ENCODE measurements at places on chromosomes 12 and 14.

- no peaks in the 10 kb centered on the region for H3K36me3 ChIP-seq
- no peaks in the 10 kb centered on the region for H3K27me3 ChIP-seq
- H3K4me3 ChIP-seq: no peak overlapping the region
- no peak overlapping the region for H3K27ac ChIP-seq
- DNase-seq: no peak
Measured at GRCh38 chr14:88695870-88696269, 96.9 kb downstream of the EML5 start.

DNA sequence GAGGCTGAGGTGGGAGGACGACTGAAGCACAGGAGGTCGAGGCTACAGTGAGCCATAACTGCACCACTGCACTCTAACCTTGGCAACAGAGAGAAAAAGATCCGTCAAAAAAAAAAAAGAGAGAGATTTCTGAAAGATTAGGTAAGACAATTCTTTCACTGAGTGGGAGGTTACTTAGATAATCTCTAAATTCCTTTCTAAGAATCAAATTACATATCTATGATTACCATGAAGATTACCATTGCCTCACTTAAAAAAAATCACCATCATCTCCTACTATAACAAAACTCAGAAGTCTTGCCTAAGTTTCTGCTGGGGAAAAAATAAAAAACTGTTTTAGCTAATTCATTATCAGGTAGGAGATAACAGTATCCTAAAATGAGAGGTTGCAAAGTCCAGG is 366.7 kb downstream of the DUSP6 start:
- H3K36me3 ChIP-seq: no peaks in the 10 kb centered on the region
- H3K4me1 ChIP-seq: peaks cover 49% of the 10 kb centered on the region
- H3K27me3 ChIP-seq: no peaks in the 10 kb centered on the region
- peak overlapping the region; percentile 23 for H3K27ac ChIP-seq
- no peak for DNase-seq

DNA sequence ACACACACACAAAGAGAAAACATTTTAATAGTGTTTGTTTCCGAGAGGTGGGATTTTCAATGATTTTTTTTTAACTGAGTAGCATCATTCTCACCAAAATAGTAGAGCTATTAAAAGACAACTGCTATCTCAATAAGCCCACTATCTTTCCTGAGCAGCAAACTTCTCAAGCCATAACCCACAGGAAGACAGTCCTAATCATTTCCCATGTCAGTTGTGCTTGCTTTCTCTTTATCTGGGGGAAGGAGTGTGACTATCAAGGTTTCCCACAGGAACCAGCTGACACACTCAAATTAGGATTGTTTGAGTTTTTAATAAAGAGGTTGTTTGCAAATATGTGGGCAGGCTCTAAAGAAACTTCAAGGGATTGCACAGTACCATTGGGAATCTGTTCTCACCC is 4.9 kb upstream of the MAX start:
- no peak for DNase-seq
- H3K27ac ChIP-seq: no peak overlapping the region
- H3K36me3 ChIP-seq: no peaks in the 10 kb centered on the region
- H3K4me3 ChIP-seq: no peak overlapping the region
- peaks cover 10% of the 10 kb centered on the region for H3K4me1 ChIP-seq

- no peak overlapping the region for H3K4me3 ChIP-seq
- peak; percentile 24 for DNase-seq
- peaks cover 7% of the 10 kb centered on the region for H3K27me3 ChIP-seq
- H3K27ac ChIP-seq: no peak overlapping the region
- peaks cover 5% of the 10 kb centered on the region for H3K4me1 ChIP-seq
Measured at GRCh38 chr12:131642101-131642540, 68.8 kb upstream of the SFSWAP start.

GRCh38 chr12:108804271-108804953 is 53.0 kb downstream of the SSH1 start:
- DNase-seq: no peak
- peaks cover 11% of the 10 kb centered on the region for H3K4me1 ChIP-seq
- H3K27ac ChIP-seq: peak overlapping the region; percentile 12
- H3K36me3 ChIP-seq: peaks cover 80% of the 10 kb centered on the region
